ENCODE measurements at places on chromosomes 5 and 9.

DNA sequence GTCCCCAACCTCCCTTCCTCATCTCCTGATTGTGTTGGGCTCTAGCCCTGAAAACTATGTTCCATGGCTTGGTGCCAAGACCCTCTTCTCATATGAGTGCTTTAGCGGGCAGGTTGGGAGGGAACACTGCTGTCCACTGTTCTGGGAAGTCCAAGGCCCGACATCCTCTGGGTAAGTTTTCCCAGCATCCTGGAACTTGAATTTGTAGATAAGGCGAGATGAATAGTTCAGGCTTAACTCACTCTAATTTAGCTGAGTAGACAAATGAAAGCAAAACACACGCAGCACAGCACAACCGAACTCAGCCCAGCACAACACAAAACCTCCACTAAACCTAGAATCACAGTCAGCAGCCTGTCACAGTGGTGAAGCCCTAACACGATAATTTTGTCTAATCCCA is 95.3 kb upstream of the SLC28A3 start:
- DNase-seq, result no peak

DNA sequence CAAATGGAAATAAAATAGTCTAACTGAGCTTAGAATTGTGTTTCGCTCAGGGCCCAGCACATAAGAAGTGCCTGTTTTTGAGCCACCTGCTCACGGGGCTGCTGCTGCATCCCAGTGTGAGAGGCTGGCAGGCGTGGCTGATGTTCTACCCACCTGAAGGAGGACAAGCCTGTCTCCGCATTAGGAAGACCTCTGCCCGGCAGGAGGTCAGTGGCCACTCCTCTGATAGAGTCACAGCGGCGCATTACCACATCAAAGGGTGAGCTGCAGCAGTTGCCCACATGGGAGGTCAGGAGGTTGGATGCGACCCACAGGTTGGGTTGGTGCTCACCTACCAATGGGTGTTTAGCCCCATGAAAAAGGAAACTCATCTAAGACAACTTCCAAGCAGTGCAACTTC is 3.7 kb upstream of the SLC6A7 start:
- no peak for DNase-seq

GRCh38 chr5:93899026-93899600 is 157.7 kb upstream of the POU5F2 start:
- DNase-seq, result no peak

- DNase-seq, result no peak
Observed at GRCh38 chr9:25814023-25814422, 135.8 kb upstream of the TUSC1 start.

- DNase-seq, result no peak
Observed at GRCh38 chr9:97109194-97109811, 70.4 kb upstream of the CTSV start.

Measured in T-helper 17 cell (primary cell).